Substantia nigra (tissue), 51 donors: ENCODE measurements at places on chromosomes 2 and 18.

GRCh38 chr2:167293172-167293781 lies 405.0 kb downstream of the XIRP2 start:
- DNase-seq: peak; percentile 29

DNA sequence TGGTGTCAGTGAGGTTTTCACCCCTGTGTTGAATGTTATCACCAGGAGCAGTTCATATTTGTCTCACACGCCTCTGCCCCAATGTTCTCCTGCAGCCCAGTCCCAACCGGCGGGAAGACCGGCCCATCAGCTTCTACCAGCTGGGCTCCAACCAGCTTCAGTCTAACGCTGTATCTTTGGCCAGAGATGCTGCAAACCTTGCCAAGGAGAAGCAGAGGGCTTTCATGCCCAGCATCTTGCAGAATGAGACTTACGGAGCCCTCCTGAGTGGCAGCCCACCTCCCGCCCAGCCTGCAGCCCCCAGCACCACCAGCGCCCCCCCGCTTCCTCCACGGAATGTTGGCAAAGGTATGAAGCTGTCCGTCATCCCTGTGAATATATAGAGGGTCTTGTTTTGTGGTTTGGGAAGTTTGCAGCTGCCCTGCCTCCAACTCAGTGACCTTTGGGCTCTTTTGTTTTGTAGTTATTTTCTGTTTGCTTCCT lies 35.1 kb downstream of the ITGB1BP1 start:
- DNase-seq: no peak

GRCh38 chr2:96916156-96916630 lies 46.3 kb upstream of the SEMA4C start:
- peak; percentile 52 for DNase-seq

- no peak for DNase-seq
Observed at GRCh38 chr2:41647468-41648050, 400.3 kb upstream of the PKDCC start.

- no peak for DNase-seq
Observed at GRCh38 chr2:63522950-63523349, 65.3 kb downstream of the WDPCP start.

DNA sequence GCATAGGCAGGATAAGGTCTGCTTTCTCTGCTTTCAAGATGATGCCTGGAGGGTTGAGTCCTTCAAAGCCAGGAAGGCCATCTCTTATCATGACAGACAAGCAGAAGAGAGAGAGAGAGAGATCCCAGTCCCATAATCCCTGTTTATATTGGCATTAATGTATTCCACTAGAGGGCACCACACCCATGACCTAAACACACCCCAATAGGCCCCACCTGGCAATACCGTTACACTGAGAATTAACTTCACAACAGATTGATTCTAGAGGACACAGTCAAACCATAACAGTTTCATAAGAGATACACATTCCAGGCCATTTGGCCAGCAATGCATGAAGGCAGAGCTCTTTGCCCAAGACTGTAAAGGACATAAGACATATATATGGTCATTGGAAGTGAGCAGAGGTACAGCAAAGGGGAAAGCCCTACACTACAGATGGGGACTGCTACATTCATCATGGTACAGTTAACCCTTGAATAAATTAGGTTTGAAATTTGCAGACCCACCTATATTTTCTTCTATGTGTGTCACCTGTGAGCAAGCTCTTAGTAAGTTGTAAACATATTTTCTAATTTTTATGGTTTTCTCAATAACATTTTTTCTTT lies 1516.1 kb downstream of the RPIA start:
- DNase-seq: no peak

- DNase-seq: no peak
Observed at GRCh38 chr2:218328294-218328693, 28.4 kb upstream of the CATIP start.

DNA sequence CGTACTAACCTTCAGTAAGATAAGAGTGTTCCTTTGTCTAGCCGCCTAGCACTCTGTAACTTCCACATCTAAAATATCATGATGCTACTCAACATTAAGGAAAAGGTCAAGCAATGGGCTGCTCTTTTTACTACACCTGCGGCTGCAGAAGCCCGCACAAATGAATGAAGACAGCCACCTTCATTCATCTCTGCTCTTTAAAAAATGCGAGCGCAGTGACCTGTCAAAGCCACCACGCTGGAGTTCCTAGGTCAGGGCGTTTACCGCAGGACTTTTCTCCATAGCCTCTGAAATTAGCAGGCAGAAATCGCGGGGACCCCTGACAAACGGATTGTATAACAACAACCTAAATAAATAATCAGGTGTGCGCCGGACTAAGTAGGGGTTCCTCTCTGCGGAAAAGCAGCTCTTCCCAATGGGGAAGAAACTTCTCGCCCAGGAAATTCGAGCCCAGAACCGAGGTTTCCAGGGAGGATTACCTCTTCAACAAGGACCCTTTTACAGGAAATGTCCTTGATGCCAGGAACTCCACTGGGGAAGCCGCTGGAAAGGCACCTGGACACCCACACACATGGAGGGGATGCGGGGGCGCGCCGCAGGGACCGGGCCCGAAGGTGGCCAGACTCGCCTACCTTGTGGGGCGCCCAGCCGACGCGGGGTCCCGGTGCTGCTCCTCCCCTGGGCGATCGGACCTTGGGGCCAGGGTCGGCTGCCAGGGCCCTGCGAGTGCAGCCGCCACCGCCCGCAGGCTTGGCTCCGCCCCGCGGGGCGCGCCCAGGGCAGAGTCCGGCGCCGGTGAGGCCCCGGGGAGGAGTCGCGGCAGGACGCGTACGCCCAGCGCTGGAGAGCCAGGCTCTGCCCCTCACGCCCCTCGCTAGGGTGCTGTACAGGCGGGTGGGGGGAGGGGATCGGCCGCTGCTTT lies at the start of gene CCDC68:
Gene CCDC68, minus strand, starts transcription at position 758 of the 922 bp plus-strand sequence. CDS start 16,670 bp downstream, outside the sequence.
- DNase-seq: no peak

DNA sequence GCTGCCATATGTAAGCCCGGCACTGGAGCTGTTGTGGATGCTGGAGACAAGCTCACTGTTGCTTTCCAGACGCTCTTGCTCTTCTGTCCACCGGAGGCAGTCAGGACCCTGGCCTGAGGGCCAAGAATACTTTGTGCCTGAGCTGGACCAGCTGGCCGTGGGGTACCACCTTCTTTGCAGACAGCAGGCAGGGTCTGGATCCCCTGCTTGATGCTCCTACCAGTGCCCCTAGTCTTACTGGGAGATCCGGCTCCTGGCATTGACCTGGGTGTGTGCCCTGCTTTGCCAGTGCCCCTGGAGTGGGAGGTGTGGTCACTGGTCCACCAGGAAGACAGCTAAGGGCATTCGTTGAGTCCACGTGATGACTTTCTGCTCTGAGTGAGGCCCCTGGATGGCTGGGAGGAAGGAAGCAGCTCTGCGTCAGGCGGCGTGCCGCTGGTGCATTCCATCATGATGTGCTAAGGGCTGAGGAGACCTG lies 59.3 kb downstream of the LRRFIP1 start:
- no peak for DNase-seq

- no peak for DNase-seq
Observed at GRCh38 chr2:240759459-240759858, 60.6 kb downstream of the KIF1A start.
